ENCODE measurements at places on chromosomes 4 and X.

- DNase-seq, result no peak
These were observed 36.0 kb upstream of the SPANXC start for GRCh38 chrX:141278306-141278705.

DNA sequence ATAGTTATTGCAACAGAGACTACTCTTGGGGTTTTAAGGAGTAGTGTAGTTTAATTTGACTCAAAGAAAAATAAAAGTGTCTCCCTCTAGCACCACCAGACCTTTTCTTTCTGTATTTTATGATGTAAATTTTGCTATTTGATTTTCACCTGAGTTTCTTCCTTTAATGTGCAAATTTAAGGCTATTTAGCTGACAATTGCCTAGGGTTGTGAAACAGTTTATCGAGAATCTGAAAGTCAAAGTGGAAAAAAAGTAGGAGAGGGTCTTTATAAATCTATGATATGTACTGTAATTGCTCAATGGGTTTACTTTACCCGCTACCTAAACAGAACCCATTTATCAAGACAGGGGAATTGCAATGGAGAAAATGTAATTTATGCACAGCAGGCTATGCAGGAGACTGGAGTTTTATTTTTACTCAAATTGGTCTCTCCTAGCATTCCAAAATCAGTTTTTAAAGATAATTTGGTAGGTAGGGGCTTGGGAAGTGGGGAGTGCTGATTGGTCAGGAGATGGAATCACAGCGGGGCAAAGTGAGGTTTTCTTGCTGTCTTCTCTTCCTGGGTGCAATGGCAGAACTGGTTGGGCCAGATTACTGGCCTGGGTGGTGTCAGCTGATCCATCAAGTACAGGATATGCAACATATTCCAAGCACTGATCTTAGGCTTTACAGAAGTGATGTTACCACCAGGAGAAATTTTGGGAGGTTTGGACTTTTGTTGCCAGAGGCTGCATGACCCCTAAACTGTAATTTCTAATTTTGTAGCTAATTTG is 228.6 kb upstream of the TACR3 start:
- DNase-seq, result no peak

- DNase-seq, result no peak
These were observed 17.2 kb upstream of the MYOZ2 start for GRCh38 chr4:119118397-119118796.

GRCh38 chrX:6909396-6909795 is 238.1 kb upstream of the STS start:
- no peak for DNase-seq

GRCh38 chrX:23548164-23548563 is 119.1 kb upstream of the PRDX4 start:
- no peak for DNase-seq

DNA sequence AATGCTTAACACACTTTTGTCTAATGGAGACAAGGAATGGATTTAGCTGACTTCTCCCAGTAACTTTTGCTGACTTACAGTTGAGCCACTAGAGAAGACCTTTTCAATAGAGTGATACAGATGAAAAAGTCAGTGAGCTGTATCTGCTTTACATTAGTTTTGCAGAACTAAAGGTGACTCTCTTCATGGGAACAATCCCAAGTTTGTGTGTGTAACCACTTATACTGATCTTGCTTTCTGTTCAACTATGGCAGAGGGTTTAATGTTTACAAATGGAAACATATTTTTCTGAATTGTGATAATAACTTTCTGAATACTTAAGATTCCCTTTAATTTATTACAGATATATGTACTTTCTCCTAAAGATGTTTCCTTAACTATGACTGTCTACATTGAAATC is 182.6 kb upstream of the PUDP start:
- DNase-seq, result no peak

- no peak for DNase-seq
These were observed 4.9 kb upstream of the ZNF630 start for GRCh38 chrX:48076343-48076742.

GRCh38 chr4:20338841-20339240 is 87.1 kb downstream of the SLIT2 start:
- DNase-seq, result no peak

DNA sequence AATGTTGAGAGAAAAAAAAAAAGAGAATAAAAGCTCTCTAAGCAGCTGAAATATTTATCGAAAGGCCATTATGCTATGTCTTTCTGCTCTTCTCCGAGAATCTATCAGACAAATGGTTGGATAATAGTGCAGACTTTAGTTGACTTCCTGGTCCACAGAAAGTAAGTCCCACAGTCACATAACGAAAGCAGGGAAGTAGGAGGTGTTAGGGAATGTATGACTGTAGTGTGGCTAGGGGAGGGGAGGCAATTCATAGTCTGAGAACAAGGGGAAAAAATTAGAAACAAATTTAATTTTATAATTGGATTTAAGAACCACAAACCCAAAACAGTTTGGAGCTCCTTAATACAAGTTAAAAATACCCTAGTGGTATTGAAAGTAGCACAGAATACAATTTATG is 79.7 kb upstream of the VEGFC start:
- DNase-seq, result no peak

GRCh38 chrX:24259544-24260240 is 54.2 kb downstream of the SUPT20HL2 start:
- no peak for DNase-seq

GRCh38 chr4:35965300-35965699 is 279.0 kb downstream of the ARAP2 start:
- no peak for DNase-seq

DNA sequence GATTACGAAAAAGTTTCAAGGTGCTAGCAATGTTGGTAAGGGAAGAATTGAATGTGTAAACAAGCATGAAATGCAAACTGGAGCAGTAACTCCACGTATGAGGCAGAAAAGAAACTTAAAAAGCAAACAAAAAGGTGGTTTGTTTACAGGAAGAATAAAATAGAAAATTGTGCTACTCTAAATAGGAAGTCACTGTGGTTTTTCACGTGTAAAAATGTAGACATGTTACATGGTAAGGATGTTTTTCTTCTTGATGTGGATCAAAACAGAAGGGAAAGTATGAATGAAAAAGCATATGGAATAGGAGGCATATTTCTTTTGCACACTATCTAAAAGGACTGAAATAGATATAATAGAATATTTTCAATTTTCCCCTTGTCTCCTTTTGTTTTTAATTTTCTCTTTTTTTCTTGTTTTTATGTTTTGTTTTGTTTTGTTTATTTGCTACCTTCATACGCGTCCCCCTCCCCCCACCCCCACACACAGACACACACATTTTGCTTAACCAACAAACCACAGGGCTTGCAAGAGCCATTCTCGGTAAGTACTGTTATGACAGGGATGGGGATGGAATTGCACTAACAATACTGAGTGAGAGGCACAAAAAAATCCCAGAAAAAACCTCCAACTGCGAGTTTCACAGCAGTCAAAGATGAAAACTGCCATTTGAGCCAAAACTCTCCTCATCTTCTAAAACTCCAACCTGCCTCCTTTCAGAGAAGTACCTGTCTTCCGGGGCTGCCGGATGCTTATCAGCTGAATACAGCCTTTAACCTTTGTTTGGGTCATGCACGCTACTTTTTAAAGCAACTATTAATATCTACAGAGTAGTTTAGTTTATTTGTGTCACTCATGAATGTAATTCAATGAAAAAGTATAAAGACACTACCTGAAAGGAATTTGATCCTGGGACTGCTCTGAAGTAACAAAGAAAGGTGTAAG is 135.8 kb downstream of the IL15 start:
- DNase-seq, result no peak

DNA sequence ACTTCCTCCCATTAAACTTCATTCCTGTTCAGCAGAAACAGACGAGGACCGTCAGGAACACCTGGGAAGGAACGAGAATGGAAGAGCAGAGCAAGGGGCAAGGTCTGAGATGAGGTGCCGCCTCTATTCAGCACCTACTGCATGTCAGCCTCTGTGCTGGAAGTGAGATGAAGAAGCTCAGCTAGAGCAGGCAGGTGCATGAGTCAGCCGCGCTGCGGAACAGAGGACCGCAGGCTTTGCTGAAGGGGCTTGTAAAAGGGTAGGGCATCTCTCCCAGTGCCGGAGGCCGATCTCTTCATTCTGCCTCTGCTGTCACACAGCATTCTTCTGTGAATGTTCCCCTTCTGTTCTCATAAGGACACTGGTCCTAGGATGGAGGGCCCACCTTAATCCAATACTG is 6.1 kb upstream of the ABLIM2 start:
- DNase-seq, result no peak

- no peak for DNase-seq
These were observed 58.0 kb upstream of the SHOX start for GRCh38 chrX:572538-573124.

DNA sequence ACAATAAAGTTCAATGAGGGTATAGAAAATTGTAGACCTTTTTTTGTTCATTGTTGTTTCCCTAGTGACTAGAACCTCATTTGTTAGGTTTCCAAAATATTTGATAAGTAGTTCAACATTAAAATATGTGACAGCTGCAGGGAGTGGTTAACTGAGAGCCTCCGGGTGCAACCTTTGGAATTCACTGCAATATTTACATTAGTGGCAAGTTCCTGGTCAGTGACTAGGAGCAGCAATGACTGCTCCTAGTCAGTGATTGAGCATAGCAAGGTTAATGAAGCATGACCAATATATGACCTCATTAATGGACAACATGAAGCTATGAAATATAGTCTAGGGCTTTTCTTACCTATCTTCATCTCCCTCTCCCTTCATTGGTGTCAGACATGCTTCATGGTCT is 65.8 kb upstream of the FAM47A start:
- no peak for DNase-seq

GRCh38 chr4:152014280-152014679 is 253.5 kb upstream of the GATB start:
- DNase-seq, result no peak

DNA sequence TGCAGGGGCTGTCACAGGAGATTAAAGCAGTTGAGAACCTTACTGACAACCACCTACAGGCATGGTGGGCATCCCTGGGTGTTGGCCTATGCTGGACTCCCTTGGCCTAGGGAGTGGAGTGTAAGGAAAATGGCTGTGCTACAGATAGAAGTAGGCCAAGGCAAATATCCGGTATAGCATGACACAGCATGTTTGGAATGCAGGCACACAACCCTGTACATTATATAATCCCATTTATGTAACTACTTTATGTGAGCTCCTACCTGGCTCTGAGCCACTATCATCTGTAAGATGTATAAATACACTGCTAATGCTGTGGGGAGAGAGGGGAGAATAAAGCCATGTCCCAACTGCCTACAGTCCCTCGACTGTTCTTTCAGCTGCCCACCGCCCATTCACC is 38.7 kb upstream of the KCTD8 start:
- no peak for DNase-seq

- no peak for DNase-seq
These were observed 18.0 kb downstream of the STARD8 start for GRCh38 chrX:68665502-68665901.

- no peak for DNase-seq
These were observed 257.0 kb downstream of the ASMT start for GRCh38 chrX:1871887-1872286.
